ENCODE measurements at places on chromosomes 16 and 17.
A peak's percentile ranks its signal among the peaks of the same experiment; 100 is the strongest.

DNA sequence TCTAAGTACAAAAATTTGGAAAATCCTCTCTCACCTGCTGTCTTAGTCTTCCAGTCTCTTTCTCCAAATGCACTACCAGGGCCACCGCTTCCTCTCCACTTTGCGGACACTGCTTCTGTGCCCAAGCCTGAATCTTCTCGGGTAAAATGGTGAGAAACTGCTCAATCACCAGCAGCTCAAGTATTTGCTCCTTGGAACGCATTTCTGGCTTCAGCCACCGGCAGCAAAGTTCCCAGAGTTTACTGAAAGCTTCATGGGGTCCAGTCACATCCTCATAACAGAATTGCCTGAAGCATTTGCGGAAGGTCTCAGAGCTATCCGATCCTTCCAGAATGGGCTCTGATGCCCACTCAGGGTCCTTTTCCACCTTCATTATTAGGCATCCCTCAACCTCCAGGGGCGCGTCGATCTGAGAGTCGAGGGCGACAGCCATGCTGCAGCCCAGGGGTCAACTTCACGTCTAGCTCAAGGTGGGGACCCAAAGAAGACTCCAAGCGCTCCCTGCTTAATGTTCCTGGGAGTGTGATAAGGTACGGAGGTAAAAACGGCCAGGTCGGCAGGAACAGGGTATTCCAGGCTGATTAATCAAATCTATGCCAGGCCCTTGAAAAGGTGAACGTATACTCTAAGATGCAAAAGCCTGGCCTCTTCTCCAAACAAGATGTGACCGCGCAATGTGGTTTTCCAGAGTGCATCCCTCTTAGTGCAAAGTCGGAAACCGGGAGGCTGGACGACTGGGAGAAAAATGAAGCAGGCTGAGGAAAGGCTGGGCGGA lies 763 bp downstream of the ZKSCAN2 start:
- peak; percentile 36 for DNase-seq

GRCh38 chr17:73313526-73314127 lies 1.8 kb upstream of the CDC42EP4 start:
- no peak for DNase-seq

DNA sequence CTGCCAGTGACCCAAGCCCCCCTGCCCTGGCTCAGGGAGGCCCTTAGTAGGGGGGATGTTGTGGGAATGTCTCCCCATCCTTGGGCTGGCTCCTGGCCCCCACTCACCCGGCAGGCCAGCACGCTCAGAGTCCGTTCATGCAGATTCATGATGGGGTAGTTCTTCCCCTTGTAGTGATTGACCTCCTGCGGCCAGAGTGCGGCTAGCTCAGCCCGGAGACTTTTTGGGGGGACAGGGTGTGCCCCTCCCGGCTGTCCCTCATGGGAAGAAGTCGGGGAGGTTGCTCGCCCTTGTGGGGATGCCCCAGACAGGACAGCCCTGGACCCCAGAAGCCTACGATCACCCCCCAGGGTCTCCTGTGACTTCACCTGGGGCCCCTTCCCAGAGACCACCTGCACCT lies 4.0 kb downstream of the NPB start:
- no peak for DNase-seq

DNA sequence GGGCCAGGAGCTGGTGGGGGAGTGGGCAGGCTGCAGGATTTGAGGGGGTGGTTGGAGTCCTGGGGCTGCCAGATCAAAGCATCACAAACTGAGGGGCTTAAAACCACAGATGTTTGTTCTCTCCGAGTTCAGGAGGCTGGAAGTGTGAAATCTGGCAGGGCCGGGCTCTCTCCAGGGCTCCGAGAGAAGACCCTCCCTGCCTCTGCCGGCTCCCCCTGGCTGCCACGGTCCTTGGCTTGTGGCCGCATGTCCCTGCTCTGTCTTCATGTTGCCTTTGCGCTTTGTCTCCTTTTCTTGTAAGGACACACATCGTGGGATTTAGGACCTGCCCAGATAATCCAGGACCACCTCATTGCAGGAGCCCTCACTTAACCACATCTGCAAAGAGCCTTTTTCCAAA lies 139.8 kb upstream of the GSE1 start:
- DNase-seq, result no peak

GRCh38 chr16:87434146-87434667 lies 42.1 kb downstream of the MAP1LC3B start:
- no peak for DNase-seq

- no peak for DNase-seq
Observed at GRCh38 chr17:64202683-64203344, 60.2 kb downstream of the TEX2 start.

- peak; percentile 98 for DNase-seq
Observed at GRCh38 chr16:30065102-30065942, at the start of gene ALDOA. Gene ALDOA (plus strand): TSS chr16:30065760. CDS start chr16:30066898, 1,138 bp downstream.

GRCh38 chr17:78357177-78357586 lies 2.7 kb downstream of the SOCS3 start:
- DNase-seq, result peak; percentile 50

DNA sequence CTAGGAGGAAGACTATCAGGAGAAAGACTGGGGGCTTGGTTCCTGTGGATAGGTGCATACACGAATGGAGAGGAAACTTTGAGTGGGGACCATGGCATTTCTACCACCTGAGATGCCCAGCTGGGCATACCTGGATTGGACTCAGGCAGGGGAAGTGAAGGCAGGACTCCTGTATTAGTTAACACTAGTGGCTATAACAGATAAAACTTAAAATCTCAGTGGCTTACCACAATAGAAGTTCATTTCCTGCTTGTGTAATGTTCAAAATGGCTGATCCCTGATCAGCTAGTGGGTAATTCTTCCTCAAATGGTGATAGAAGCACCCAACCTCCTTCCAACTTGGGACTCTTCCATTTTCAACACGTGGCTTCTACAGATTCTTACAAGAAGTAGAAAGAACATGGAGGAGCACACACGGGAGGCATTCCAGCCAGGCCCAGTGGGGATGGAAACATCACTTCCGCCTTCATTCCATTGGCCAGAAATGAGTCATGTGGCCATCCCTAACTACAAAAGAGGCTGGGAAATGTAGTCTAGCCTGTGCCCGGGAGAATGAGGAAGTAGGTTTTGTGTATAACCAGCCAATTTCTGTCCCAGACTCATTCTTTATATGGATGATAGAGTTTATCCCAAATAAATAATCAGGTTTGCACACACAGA lies 112.1 kb downstream of the UTP18 start:
- no peak for DNase-seq

- no peak for DNase-seq
Observed at GRCh38 chr17:66898536-66898935, 63.6 kb downstream of the CACNG5 start.

DNA sequence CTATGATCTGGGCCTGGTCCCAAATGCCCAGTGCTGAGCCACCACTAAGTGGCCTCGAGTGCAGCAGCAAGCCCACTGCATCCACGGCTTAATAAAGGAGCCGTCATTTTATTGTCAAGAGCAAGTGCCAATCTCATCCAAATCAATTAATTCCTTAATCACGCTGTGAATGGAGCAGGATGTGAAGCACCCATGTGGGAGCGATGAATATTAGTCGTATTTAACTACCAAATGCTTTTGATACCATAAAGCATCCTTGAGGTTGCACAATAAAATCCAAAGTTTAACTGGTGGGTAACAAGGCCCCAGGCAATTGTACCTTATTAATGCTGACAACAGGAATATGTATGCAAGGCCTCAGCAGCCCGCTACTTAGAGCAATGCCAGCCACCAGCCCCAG lies 226.0 kb upstream of the C16orf82 start:
- DNase-seq, result no peak

DNA sequence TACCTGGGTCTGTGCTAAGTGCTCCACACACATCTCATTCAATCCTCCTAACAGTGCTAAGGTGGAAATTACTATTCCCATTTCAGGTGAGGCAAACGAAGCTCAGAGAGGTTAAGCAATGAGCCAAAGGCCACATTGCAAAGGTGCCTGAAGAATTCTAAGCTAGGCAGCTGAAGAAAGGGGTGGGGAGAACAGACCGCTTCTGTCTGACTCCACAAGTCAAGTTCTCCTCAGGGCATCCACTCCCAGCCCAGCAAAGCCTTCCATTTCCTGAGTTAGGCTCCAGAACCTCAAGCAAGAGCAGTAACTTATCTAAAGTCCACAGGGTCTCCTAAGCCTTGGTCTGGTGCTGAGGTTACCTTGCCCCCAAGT lies 27.0 kb upstream of the MRPS23 start:
- DNase-seq, result no peak

GRCh38 chr17:82239401-82239925 lies 10.6 kb downstream of the SLC16A3 start:
- DNase-seq, result no peak

- no peak for DNase-seq
Observed at GRCh38 chr17:16512011-16512410, 20.0 kb upstream of the LRRC75A start.

- no peak for DNase-seq
Observed at GRCh38 chr16:11180489-11180888, 75.5 kb downstream of the SOCS1 start.

DNA sequence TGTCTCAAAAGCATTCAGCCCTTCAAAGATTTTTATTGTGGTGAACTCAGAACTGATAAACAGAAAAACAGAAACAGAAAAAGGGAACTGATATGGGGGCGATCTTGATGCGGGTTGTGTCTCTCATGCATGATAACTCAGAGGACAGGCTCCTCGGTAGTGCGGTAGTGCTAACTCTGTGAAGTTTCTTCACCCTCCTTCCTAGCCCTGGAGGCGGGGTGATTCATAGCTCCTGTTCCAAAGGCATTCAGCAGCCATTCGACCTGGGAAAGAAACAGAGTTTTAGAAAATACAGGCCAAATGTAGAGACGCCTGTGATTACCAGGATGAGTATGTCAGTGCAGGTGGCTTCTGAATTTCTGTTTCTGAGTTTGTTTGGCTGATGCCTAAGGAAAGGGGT lies 5.5 kb upstream of the MAF start:
- DNase-seq, result peak; percentile 47

DNA sequence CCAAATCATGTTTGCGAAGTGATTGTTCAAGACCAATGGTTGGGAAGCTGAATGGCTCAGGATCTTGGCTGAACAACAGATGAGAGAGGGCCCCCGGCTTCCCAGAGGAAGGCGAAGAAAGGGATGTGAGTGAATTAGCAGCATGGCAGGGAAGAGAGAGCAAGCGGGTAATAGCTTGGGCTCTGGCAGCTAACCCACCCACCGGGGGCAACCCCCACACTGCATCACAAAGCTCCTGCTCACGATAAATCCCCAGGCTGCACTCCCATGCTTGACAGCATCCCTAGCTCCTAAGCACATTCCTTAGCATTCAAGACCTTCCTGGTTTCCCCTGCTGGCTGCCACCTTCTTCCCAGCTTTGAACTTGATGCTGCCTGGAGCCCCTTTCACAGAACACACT lies 26.2 kb upstream of the EMP2 start:
- no peak for DNase-seq

GRCh38 chr16:48138543-48138942 lies 17.2 kb downstream of the ABCC12 start:
- no peak for DNase-seq

- no peak for DNase-seq
Observed at GRCh38 chr17:15154618-15155017, 110.5 kb downstream of the PMP22 start.

- DNase-seq, result no peak
Observed at GRCh38 chr16:13557418-13557817, 362.5 kb upstream of the ERCC4 start.

DNA sequence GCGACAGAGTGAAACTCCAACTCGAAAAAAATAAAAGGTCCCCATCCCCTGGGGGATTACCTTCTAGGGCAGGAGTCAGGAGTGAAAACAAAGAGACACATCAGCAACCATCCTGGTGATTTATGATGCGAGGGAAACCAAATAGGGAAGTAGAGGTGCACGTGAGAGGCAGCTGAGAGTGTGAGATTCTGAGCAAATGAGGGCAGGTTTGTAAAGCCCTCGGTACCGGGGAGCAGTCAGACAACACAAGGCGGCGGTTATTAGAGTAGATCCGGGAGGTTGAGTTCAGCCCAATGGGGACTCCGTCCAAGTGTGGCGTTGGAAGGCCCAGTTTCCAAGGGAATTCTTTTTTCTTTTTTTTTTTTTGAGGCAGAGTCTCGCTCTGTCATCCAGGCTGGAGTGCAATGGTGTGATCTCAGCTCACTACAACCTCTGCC lies 7.4 kb upstream of the ARMC7 start:
- DNase-seq, result no peak

DNA sequence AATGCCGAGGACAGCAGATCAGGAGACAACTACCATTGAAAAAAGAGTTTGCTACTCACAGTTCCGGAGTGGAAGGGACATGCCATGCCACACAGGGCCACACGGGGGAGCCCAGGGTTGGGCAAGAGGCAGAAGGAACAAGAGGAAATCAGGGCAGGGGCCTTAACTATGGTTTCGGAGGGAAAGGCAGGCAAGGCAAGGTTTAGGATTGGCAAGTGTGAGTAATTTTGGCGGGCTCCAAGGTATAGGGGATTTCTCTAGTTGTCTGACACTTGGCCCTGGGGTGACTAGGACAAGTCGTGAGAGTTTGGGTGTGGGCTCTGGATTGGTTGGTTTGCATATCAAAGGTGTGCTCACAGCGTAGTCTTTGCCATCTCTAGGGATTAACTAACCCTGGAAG lies 27.0 kb upstream of the NTN1 start:
- peak; percentile 87 for DNase-seq

DNA sequence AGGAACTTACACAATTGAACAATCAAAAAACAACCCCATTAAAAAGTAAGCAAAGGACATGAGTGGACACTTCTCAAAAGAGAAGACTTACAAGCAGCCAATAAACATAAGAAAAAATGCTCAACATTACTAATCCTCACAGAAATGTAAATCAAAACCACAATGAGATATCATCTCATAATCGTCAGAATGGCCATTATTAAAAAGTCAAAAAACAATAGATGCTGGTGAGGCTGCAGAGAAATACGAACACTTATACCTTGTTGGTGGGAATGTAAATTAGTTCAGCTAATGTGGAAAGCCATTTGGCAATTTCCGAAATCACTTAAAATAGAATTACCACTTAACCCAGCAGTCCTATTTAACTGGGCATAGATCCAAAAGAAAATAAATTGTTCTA lies 301.9 kb upstream of the KCNJ16 start:
- no peak for DNase-seq

DNA sequence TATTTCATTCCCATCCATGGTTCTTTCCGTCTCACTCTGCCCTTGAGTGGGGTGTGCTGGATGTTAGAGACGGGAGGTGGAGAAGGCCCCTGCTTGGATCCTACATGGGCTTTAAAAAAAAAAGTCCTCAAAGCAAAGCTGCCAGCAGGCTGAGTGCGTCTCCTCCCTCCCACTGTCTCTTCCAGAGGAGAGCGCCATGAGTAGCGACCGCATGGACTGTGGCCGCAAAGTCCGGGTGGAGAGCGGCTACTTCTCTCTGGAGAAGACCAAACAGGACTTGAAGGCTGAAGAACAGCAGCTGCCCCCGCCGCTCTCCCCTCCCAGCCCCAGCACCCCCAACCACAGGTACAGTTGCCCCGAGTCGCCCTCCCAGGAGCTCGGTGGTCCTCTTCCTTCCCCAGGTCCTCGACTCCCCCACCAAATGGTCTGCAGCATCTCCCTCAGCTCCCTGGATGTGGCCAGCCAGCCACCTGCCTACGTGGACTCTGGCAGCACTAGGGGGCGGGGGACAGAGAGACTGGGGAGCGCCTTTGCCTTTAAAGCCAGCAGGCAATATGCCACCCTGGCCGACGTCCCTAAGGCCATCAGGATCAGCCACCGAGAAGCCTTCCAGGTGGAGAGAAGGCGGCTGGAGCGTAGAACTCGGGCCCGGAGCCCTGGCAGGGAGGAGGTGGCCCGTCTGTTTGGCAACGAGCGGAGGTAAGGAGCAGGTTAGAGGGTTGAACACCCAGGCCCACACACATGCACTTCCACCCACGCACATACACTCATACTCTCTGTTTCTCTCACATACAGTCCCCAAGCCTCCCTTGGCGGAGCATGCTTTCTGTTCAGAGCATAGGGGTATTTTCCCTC lies 68.2 kb downstream of the PLD6 start:
- no peak for DNase-seq

GRCh38 chr17:15882058-15882720 lies 62.7 kb upstream of the ADORA2B start:
- DNase-seq, result no peak

All from stimulated activated CD8-positive, alpha-beta memory T cell treated with anti-CD3 and anti-CD28 coated beads, Interleukin-4, amount 100 ng/mL, for 48 hours (primary cell).